IPS DF 6.9 (cell line): ENCODE measurements at places on chromosomes 2 and 18.

DNA sequence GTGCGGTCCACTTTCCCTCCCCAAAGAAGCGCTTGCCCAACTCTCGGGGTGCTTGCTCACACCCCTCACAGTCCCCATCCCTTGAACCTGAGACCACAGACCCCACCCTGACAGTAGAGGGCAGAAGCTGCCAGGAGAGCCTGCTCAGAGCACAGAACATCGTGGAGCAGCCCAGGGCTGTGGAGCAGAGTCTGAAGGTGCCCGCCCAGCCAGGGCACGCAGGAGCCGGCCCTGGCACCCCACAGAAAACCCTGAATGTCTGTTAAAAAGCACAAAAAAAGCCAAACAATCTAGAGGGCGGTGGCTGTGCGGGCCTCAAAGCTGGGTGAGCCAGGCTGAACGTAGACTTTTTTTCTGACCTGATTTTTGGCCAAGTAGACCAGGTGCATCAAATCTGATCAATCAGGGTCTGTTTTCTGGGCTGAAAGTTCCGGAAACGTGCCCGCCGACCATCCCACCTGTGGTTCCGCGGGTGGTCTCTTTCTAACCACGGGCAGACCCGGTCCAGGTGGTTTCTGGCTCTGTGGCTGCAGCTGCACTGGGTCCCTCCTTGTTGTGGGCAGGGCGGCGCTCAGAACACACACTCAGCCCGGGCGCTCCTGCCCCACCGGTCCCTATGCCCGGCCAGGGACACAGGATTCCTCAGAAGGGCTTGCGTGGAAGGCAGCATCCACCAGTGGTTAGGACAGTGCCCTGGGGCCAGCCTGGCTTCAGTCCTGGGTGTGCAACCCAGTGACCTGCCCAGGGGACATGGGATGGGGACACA is 66.3 kb downstream of the SLC66A2 start:
- DNase-seq, result no peak

GRCh38 chr2:36556842-36557241 is 41.1 kb downstream of the FEZ2 start:
- DNase-seq, result no peak

DNA sequence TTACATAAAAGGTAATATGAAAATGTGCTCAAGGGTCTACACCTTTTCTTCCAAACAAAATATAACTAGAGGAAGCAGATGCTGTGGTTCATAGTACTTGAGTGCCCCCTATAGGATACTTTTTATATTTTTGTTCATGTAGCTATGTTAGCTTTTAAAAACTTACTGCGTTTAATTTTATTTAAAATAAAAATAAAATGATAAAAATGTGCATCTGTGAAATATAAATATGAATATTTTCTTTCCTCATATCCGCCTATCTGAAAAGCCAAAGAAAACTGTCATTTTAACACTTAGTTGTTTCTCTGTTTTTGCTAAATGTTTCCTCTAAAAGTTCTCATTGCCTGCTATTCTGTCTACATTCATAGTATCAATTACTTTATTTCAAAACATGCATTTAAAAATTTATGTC is 9.6 kb upstream of the LRP1B start:
- no peak for DNase-seq

DNA sequence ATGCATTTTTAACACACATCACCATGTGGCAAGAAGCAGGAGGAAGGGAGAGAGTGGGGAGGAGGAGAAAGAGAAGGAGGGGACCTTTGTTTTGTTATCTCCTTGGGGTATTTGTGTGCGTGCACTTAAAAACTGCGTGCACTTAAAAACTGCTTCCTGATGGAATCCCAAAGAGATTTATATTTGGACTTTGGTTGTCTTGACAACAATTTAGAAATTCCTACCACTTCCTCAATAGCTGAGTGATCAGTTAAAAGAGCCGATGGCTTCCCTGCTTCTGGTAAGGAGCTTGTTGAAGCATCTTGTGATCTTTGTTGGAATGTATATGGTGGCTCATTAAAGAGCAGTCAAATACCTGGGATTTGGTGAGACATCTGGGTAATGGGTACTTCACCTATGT is 4.5 kb downstream of the RAB31 start:
- DNase-seq, result no peak
